Astrocyte of the spinal cord (primary cell): ENCODE measurements at places on chromosomes 2 and 18.

GRCh38 chr18:36780748-36781147 lies 48.1 kb downstream of the TPGS2 start:
- DNase-seq = no peak

GRCh38 chr2:27249891-27250651 lies 12.8 kb downstream of the SLC30A3 start:
- peak; percentile 13 for DNase-seq

DNA sequence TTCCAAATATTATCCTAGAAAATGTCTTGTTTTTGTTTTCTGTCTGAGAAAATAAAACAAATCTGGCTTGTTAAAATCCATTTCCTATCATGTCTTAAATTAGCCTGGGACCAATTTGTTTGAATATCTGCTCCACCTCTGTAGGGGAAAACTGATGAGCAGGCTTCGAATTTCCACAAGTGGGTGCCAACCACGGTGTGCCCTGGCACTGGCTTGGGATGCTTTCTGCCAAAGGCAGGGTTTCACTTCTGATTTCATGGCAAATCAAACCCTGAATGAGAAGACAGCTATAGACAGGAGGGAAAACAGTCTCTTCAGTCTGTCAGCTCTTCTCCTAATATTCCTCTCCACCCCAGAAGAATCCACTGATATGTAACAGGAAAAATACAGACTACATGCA lies 33.7 kb upstream of the STAT4 start:
- DNase-seq = no peak

DNA sequence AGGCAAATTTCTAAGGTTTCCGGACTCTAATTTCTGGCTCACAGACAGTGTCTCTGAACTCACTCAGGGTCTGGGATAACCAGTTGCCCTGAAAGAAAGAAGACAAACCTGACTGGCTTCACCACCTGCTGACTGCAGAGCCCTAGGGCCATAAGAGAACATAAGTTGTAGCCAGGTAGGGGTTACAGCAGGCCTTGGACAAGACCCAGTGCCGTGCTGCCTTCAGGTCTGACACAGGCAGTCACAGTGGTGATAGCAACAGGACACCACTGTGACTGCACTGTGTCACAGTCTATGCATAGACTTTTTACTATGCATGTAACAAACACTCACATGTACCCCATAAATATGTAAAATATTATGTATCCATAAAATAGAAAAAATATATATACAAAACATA lies 508.5 kb downstream of the PID1 start:
- no peak for DNase-seq

- DNase-seq = no peak
Observed at GRCh38 chr2:197388866-197389587, 45.8 kb downstream of the SF3B1 start.

- no peak for DNase-seq
Observed at GRCh38 chr2:45342-46130, 769 bp downstream of the FAM110C start.

DNA sequence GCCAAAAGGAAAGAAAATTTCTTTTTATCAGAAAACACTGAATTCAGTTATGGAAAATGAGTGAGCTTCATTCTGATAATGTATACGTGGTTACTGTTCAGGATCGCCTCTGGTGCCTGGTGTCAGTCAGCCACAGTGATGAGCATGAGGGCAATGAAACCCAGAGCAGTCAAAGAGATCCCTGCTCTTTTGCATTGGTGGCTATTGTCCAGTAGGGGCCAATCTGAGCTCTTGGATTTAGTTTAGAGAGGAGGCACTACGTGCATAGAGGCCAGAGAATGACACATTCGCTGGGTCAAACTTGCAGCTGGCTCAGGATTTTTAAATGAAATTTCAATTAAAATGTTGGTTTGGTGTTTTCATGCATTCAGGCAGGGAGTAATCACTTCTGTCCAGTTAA lies 522.9 kb downstream of the TMEM182 start:
- DNase-seq = no peak

DNA sequence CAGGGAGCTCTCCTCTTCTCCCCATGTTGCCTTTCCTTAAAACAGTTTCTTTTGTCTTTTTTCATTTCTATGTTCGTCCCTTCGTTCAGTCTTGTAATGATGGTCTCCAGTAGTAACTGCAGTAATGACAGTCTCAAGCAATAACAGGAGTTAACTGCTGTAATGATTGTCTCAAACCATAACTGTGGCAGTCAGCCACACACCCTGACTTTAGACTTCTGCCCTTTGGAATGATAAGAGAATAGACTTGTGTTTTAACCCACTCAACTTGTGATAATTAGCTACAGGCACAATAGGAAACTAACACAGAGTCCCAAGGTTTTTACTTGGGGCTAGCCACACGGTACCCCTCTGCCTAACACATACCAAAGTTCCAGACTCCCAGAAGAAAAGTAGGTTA lies 12.1 kb downstream of the TMEM131 start:
- DNase-seq = no peak

DNA sequence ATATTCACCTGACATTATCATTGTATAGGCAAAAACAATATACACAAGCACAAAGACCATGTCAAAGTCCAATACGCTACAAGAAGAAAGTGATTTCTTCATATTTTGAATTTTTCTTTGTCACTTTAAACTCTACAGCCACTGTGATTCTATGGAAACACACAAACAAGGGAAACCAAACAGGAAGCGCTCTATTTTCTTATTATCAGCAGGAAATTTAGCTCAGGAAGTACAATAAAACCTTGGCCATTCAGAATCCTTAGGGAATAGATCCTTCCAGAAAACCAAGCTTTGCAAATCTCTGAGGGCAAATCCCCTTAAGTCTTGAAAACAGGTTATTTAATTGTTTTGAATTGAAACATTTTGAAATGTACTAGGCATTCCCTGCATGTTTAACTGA lies 336.2 kb downstream of the EPHA4 start:
- no peak for DNase-seq

DNA sequence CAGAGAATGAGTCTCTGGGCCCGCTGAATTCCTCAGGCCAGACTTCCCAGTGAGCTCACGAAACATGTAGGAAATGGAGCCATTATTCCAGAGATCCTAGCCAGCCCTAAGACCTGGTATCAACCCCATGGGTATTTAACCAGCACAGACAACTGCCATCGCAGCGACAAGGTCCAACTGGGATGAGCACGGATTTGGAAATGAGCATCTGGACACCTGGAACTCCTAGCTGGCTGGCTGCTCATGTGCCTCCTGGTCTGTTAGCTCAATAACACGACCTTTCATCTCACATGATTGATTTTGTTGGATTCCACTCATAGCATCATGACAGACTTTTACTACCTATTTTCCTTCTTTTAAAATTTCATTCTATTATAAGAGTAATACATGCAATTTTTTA lies 51.0 kb downstream of the POU3F3 start:
- no peak for DNase-seq

- DNase-seq = no peak
Observed at GRCh38 chr2:198188982-198189381, 384.6 kb downstream of the PLCL1 start.

DNA sequence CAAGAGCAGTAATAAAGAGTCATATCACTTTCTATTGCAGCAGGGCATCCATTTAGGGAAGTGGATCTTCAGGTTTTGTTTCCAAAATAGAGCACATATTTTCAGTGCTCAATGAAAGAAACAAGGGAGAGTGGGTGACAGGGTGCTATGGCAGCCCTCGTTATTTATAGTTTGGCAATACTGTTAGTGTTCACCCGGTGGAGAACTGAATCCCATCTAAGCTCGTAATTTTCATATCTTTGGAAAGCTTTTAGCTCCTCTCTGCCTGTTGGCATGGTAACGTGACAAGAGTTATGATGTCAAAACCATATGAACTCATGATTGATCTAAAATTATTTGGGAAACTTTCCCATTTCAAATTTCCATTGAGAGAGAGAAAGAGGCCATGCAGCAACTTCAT lies 331.9 kb downstream of the LRRTM1 start:
- DNase-seq = no peak

GRCh38 chr18:6961331-6961730 lies 156.3 kb downstream of the LAMA1 start:
- no peak for DNase-seq

- DNase-seq = no peak
Observed at GRCh38 chr2:205628422-205628821, 53.9 kb upstream of the NRP2 start.

GRCh38 chr18:43571078-43571689 lies 293.9 kb upstream of the SYT4 start:
- peak; percentile 72 for DNase-seq

DNA sequence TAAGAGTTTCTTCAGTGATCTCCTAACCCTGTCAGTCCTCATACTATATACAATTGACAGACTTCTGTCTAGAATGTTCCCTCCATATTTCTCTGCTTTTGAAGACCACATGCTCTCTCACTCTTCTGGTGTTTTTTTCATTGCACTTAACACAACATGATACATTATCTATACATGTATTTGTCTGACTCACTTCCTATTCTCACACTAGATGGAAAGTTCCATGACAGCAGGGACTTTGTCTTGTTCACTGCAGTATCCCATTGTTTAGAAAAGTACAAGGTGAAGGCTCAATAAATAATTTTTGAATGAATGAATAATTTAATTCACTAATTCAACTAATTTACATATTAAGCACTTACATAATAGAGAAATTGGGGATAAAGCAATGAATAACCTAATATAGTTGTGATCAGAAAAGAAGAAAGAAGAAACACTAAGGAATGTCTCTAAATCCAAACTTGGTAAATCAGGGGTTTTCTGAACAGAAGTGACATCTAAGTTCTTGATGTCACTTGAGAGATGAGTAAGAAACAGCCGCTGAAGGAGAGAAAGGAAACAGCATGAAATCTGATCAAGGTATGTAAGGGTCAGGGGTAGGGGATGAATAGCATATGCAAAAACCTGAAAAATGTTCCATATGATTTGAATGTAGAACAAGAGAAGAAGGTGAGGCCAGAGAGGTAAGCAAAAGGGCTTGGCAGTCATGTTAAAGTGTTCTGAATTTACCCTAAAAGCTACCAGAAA lies 42.4 kb downstream of the MBD2 start:
- peak; percentile 26 for DNase-seq

GRCh38 chr18:5389356-5389755 lies 93.8 kb upstream of the ZBTB14 start:
- no peak for DNase-seq

- no peak for DNase-seq
Observed at GRCh38 chr18:10457767-10458166, 3.3 kb downstream of the APCDD1 start.

DNA sequence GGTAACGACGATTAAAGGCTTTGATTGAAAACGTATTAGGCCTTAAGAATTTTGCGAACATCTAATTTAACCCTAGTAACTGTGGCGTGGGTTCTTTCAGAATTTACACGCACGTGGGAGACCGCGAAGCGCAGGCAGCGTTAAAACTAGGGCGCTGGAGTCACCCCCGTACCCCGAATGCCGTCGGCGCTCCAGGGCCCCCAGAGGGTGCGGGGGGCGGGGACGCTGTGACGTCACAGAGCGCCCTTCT lies 673 bp upstream of the SMCHD1 start:
- DNase-seq = no peak

DNA sequence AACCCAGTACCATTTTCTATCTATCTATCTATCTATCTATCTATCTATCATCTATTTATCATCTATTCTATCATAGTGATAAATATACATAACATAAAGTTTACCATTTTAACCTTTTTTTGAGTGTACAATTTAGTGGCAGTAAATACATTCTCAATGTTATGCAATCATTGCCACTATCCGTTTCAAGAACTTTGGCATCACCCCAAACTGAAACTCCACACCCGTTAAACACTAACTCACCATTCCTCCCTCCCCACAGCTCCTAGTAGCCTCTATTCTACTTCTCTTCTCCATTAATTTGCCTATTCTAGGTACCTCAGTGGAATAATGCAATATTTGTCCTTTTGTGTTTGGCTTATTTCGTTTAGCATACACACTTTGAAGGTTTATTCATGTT lies 82.5 kb upstream of the KCNE4 start:
- peak; percentile 46 for DNase-seq

DNA sequence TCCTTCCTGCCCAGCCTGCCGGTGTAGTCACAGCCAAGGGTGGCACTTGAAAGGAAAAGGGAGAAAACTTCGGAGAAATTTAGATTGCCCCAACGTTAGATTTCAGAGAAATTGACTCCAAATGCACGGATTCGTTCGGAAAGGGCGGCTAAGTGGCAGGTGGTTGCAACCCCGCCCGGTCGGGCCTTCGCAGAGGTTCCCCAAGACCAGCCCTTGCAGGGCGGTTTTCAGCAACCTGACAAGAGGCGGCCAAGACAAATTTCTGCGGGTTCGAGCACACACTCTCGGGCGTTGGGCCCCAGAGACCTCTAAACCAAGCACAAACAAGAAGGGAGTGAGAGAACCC lies 4.8 kb downstream of the ONECUT2 start:
- no peak for DNase-seq

DNA sequence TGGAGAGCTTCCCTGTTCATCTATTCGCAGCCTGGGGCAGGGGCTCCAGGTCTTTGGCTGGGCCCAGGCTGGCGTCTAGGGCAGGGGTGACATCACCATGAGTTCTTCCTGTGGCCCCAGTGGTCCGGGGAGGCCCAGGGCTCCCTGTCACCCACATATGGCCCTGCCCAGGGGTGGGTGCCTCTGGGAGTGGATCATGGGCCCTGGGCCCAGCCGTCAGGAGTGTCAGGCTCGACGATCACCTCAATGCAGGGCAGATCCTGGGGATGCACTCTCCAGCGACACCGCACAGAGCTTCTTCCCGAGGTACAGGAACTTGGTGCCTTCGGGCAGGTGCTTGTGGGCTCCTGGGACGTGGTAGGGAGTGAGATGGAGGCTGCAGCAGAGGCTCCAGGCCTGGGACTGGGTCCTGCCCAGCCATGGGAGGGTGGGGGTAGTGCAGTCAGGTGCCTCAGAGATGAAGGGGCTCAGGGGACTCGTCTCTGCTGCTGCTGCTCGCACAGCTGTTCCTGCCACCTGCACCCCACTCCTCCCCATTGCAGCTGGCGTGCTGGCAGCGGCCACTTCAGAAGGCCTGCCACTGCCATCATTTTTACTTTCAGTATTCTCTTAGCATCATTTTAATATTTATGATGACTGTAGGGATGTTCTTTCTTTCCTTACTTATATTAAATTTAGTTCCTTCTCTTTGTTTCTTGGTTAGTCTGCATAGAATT lies 196.0 kb upstream of the VRK2 start:
- no peak for DNase-seq

GRCh38 chr2:19651466-19651865 lies 250.3 kb downstream of the TTC32 start:
- DNase-seq = peak; percentile 36

GRCh38 chr2:238462782-238463396 lies 36.2 kb downstream of the ASB1 start:
- DNase-seq = peak; percentile 72

DNA sequence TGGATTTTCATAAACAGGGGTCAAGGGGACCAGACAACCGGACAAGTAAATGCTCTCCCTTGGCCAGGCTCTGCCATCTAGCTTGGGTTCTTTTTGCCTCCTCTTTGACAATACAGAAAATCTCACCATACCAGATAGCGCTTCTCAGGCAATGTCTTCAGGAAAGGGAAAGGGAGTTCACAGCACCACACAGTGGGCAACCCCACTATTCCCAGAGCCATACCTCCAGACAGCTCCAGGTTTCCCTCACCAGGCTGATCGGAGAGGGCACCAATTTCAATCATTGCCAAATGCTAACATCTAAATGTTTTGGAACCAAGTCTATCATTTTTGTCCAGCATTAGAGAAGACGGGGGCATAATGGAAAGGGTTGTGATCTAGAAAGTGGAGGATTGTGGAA lies 28.1 kb downstream of the CCDC68 start:
- DNase-seq = no peak
